ENCODE measurements at places on chromosomes 4 and X.

DNA sequence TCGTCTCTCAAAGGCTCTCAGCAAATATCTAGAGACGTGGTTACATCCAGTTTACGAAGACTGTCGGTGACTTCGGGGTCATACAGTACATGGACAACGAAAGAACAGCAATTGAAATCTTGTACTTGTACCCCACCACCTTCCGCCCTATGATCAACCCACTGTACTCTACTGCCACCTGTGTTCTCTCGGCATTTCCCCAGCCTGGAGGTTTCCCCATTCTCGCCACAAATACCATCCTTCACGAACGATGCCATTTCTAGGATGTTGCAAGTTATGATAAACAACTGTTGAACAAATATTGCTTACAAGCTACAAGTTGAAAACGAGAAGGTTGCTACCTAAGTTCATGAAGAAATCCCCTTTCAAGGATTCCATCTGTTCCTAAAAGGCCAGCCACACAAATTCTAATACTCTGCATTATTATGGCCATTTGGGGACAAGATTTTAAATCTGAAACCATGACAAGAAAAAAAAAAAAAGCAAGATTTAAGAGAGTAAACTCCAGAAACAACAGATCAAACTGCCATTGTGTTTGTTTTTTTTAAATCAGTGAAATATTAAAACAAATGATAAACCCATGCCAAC lies 1.6 kb downstream of the APBB2 start:
- peak overlapping the region; percentile 88 for H3K27ac ChIP-seq
- H3K27me3 ChIP-seq = no peaks in the 10 kb centered on the region
- peaks cover 54% of the 10 kb centered on the region for H3K4me1 ChIP-seq
- no peak for DNase-seq
- H3K4me3 ChIP-seq = peak overlapping the region; percentile 95

DNA sequence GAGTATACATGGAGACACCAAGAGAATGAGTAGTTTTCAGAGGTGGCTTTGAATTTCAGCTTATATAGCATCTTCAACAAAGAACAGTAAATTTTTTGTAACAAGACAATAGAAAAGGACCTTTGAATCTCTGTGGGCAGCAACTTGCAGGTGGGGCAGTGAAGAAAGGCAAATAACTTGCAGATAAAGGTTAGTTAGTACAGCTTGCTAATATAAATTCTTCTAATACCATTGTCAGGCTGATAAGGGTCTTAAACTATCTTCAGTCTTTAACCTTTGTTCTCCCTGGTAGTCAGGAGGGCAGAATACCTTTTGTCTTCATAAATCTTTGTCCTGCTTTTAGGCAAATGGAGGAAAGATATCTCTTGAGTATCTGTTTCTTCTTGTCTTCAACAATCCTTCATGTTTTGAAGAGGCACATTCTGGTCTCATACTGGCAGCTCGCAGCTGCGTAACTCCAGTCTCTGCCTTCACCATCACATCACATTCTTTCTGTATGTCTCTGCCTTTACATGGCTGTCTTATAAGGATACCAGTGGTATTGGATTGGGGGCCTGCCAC lies 16.0 kb downstream of the ANXA3 start:
- no peaks in the 10 kb centered on the region for H3K27me3 ChIP-seq
- peaks cover 27% of the 10 kb centered on the region for H3K4me1 ChIP-seq
- no peak overlapping the region for H3K4me3 ChIP-seq
- H3K36me3 ChIP-seq = no peaks in the 10 kb centered on the region
- DNase-seq = no peak

DNA sequence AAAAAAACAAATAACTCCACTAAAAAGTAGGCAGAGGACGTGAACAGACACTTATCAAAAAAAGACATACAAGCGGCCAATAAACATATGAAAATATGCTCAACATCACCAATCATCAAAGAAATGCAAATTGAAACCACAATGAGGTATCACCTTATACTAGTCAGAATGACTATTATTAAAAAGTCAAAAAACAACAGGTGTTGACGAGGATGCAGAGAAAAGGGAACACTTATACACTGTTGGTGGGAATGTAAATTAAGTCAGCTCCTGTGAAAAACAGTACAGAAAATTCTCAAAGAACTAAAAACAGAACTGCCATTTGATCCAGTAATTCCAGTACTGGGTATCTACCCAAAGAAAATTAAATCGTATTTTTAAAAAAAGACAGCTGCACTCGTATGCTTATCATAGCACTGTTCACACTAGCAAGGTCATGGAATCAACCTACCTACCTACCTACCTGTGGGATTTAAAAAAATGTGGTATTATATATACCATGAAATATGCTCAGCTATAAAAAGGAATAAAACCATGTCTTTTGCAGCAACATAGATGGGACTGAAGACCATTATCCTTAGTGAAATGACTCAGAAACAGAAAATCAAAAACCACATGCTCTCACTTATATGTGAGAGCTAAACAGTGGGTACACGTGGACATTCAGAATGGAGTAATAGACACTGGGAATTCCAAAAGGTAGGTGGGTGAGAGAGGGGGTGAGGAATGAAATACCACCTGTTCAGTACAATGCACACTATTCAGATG lies 24.8 kb upstream of the PTPN13 start:
- no peak overlapping the region for H3K4me3 ChIP-seq
- H3K36me3 ChIP-seq = no peaks in the 10 kb centered on the region
- no peaks in the 10 kb centered on the region for H3K27me3 ChIP-seq
- no peak overlapping the region for H3K27ac ChIP-seq

DNA sequence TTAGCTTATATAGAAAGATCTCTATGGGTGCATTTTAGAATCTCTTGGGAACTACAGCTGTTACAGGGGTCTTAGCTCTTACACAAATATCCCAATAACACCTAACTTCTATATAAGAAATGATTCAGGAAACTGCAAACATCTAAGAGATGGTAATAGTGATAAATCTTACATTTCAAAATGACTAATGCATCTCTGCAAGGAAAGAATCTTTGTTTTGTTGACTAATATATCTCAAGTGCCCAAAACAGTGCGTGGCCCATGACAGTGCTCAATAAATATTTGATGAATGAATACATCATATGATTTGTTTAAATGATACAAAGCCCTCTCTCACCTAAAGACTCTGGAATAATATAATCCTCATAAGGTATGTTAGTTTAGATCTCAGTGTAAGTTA lies 47.5 kb downstream of the CENPE start:
- no peaks in the 10 kb centered on the region for H3K4me1 ChIP-seq
- H3K4me3 ChIP-seq = no peak overlapping the region
- H3K36me3 ChIP-seq = no peaks in the 10 kb centered on the region
- H3K27me3 ChIP-seq = no peaks in the 10 kb centered on the region
- no peak overlapping the region for H3K27ac ChIP-seq
- DNase-seq = no peak

DNA sequence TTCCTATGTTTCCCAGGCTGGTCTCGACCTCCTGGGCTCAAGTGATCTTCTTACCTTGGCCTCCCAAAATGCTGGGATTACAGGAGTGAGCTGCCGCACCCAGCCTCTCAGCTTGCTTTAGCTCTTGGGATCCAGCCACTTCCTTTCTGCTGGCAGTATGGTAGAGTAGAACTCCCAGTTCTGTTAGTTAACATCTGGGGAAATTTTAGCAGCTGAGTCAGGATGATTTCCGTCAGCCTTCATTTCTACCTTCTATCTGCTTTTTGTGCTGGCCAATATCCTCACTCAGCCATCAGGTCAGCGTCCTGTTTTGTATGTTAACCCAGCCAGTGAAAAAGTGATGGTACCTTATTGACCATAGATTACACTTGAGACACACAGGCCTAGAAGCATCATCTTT lies 59.3 kb upstream of the GPC4 start:
- DNase-seq = no peak
- no peaks in the 10 kb centered on the region for H3K4me1 ChIP-seq
- H3K27ac ChIP-seq = no peak overlapping the region
- no peaks in the 10 kb centered on the region for H3K27me3 ChIP-seq
- H3K4me3 ChIP-seq = no peak overlapping the region
- H3K36me3 ChIP-seq = no peaks in the 10 kb centered on the region

- H3K4me1 ChIP-seq = no peaks in the 10 kb centered on the region
- no peak overlapping the region for H3K27ac ChIP-seq
- H3K4me3 ChIP-seq = no peak overlapping the region
- no peaks in the 10 kb centered on the region for H3K36me3 ChIP-seq
- H3K27me3 ChIP-seq = no peaks in the 10 kb centered on the region
- DNase-seq = no peak
Observed at GRCh38 chrX:114532111-114532805, 51.6 kb upstream of the HTR2C start.

GRCh38 chr4:124203613-124204238 lies 508.8 kb downstream of the ANKRD50 start:
- H3K4me1 ChIP-seq = peaks cover 31% of the 10 kb centered on the region
- no peaks in the 10 kb centered on the region for H3K27me3 ChIP-seq
- H3K36me3 ChIP-seq = no peaks in the 10 kb centered on the region
- H3K27ac ChIP-seq = no peak overlapping the region

GRCh38 chr4:75484190-75484589 lies 30.0 kb downstream of the RCHY1 start:
- H3K27ac ChIP-seq = no peak overlapping the region
- H3K4me3 ChIP-seq = no peak overlapping the region
- no peak for DNase-seq

GRCh38 chr4:33218238-33218637 lies 2498.1 kb downstream of the PCDH7 start:
- DNase-seq = no peak
- H3K27me3 ChIP-seq = no peaks in the 10 kb centered on the region
- no peak overlapping the region for H3K4me3 ChIP-seq

DNA sequence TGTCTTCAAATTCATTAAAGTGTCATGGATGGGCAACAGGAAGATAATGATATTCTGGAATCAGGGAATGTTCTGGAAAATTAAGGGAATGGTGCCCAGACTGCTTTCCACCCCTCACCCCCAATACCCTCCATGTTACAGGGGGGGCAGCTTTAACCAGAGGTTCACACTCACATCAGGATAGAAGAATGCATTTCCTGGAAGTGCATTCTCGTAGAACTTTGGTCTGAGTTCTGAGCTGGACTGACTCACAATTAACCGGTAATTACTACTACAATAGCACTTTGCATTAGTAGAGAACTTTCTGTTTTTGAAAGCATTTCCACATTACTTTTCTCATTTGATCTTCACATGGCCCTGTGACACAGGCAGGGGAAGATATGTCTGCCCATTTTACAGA lies 52.5 kb upstream of the SHISA3 start:
- H3K27me3 ChIP-seq = no peaks in the 10 kb centered on the region
- peaks cover 5% of the 10 kb centered on the region for H3K4me1 ChIP-seq
- H3K36me3 ChIP-seq = no peaks in the 10 kb centered on the region

DNA sequence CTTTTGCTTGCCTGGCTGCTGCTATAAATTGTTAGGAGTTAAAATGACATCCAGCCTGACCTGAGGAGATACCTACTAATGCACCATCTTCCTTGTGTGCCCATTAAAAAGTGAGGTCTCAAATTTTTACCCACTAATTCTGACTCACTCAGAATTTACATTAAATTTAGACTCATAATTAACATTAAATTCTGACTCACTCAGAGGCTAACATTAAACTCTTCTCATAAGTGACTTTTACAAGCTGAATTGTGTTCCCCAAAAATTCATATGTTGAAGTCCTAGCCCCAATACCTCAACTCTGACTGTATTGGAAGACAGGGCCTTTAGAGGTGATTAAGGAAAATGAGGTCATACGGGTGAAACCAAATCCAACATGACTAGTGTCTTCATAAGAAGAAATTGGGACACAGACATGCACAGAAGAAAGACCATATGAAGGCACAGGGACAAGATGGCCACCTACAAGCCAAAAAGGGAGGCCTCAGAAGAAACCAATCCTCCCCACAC lies 11.8 kb downstream of the CASP6 start:
- H3K27ac ChIP-seq = no peak overlapping the region
- peaks cover 31% of the 10 kb centered on the region for H3K36me3 ChIP-seq
- DNase-seq = no peak
- H3K27me3 ChIP-seq = no peaks in the 10 kb centered on the region

GRCh38 chr4:75708218-75708691 lies 16.1 kb upstream of the USO1 start:
- H3K27ac ChIP-seq = no peak overlapping the region
- H3K36me3 ChIP-seq = no peaks in the 10 kb centered on the region
- no peaks in the 10 kb centered on the region for H3K27me3 ChIP-seq

GRCh38 chr4:185847352-185848097 lies 35.5 kb upstream of the SORBS2 start:
- DNase-seq = peak; percentile 84
- no peaks in the 10 kb centered on the region for H3K36me3 ChIP-seq
- no peak overlapping the region for H3K4me3 ChIP-seq
- H3K4me1 ChIP-seq = peaks cover 9% of the 10 kb centered on the region
- H3K27ac ChIP-seq = no peak overlapping the region
